Stimulated activated CD8-positive, alpha-beta memory T cell treated with anti-CD3 and anti-CD28 coated beads, Interleukin-12 subunit alpha, Interleukin-12 subunit beta, amount 100 ng/mL, for 1 hour (primary cell): ENCODE measurements at places on chromosomes 16 and 17.
A peak's percentile ranks its signal among the peaks of the same experiment; 100 is the strongest.

GRCh38 chr16:17252064-17252463, 218.7 kb downstream of the XYLT1 start:
- no peak for DNase-seq

DNA sequence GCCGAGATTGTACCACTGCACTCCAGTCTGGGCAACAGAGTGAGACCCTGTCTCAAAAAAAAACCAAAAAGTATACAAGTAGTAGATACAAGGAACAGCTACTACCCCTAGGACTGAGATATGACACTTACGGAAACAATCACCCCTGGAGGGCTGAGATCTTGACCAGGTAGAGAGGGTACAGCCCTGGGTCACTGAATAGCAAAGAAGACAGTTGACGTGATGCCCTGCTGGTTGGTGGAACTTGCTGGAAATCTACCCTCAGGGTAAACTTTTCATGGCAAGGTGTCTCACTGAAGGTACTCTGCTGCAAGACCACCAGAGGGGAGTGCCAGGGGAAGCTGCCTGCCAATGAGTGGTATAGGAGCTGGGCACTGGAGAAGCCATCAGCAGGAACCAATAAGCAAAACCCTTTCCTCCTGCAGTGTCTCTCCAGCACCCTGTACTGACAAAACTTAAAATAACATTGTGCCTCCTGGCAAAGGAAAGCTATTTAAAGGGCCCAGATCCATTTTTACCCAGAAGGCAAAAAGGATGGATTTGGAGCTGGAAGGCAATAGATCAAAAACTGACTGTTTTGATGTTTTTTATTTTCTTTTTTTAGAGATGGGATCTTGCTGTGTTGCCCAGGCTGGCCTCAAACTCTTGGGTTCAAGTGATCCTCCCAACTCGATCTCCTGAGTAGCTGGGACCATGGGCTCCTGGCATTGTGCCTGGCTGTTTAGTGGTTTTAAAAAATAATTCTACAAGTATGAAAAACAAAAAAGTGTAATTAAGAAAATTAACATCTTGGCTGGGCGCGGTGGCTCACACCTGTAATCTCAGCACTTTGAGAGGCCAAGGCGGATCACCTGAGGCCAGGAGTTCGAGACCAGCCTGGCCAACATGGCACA, 11.3 kb upstream of the PDXDC1 start:
- DNase-seq: no peak

- DNase-seq: no peak
Measured at GRCh38 chr16:90020838-90021382, 1.7 kb upstream of the DBNDD1 start.

GRCh38 chr17:5843366-5844026, 226.7 kb upstream of the WSCD1 start:
- no peak for DNase-seq

GRCh38 chr17:4043862-4044261, 79.6 kb upstream of the ATP2A3 start:
- DNase-seq: peak; percentile 35

DNA sequence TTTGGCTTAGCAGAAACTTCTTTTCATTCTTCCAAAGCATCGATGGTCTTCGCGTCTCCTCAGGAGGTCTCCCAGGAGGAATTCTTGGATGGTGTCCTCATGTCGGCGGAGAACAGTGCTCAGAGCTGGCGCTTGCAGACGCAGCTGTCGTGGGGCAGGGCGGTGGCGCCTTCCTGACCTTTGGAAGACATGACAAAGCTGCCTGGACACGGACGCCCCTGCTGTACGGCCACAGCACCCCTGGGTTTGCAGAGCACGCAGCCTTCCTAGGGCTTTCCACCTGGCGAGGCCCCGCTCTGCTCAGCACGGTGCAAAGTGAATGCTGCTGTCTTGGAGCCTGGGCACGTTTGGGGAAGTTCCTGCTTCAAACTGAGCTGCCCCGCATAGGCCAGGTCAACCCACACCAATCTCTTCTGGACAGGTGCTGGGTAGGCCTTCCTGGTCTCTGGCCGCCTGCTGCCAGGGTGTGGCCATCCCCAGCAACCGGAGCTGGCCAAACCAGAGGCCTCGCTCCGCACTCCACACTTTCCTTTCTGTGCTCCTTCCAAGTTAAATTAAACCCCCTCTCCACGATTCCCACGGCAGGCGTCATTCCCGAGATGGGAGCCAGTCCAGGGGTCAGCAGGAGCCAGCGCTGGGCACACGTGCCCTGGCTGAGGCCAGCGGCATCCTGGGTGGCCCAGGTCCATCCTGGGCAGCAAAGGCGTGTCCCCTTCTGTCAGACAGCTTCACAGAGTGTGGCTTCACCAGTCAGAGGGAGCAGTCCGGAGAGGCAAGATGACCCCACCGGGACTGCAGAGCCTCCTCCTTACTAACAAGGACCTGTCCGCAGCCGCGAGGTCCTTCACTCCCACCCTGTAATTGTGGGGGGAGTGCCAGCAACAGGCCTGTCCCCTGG, 15.0 kb upstream of the KREMEN2 start:
- no peak for DNase-seq

- DNase-seq: no peak
Measured at GRCh38 chr17:47636273-47637030, 13.3 kb upstream of the KPNB1 start.

DNA sequence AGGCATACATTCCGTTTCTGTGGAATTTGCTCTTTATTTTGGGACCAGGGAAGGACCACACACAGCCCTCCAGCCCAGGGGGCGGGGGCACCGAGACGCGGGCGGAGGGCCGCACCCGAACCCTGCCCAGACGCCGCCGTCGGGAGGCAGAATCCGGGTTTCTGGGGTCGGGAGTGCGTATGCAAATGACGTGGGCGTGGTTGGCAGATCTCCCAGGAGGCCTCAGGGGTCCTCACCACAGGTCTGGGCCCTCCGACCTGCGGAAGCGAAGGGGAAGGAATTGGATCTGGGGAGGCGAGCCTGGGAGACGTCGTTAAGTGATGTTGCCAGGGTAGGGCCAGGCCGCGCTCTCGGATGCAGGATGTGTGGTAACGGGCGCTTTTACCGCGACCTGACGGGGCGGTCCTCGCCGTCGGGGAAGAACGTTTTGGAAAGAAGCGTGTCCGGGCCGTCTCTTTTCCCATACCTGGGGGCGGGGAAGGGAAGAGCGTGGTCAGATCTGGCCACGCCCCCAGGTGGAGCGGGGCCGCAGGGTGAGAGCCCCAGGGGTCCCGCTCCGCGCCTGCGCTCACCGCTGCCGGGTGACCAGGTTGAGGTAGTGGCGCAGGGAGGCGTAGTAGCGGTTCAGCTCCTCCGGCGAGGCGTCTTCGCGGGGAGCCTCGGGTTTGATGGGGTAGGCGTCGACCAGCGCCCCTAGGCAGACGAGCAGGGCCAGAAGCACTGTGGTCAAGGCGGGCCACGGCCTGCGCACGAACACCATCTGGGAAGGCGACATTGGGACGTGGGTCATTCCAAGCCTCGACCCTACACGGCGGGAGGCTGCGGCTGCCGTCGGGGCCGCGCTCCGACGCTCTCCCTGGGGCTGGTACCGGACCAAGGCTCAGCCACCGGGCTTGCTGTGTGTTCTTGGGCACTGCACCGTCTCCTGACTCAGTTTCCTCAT, 745 bp downstream of the PYY start:
- no peak for DNase-seq

DNA sequence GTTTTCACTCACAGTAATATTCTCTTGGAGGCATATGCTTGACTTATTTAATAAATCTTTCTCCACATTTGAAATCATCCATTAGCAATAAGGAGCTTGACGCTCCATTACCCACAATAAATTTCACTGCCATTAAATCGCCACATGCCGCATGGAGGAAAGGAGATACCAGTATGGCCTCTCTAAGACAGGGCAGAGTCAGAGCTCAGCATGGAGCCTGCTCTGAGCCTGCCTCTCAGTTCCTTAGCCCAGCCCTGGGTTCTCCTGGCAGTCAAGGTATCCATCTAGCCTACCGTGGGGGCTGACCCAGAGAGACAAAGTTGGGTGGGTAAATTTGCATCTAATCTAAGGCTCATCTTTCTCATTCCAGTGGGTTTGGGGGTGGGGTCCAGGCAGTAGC, 80.3 kb upstream of the CES5A start:
- DNase-seq: no peak

GRCh38 chr17:53707566-53707965, 115.2 kb upstream of the KIF2B start:
- no peak for DNase-seq

DNA sequence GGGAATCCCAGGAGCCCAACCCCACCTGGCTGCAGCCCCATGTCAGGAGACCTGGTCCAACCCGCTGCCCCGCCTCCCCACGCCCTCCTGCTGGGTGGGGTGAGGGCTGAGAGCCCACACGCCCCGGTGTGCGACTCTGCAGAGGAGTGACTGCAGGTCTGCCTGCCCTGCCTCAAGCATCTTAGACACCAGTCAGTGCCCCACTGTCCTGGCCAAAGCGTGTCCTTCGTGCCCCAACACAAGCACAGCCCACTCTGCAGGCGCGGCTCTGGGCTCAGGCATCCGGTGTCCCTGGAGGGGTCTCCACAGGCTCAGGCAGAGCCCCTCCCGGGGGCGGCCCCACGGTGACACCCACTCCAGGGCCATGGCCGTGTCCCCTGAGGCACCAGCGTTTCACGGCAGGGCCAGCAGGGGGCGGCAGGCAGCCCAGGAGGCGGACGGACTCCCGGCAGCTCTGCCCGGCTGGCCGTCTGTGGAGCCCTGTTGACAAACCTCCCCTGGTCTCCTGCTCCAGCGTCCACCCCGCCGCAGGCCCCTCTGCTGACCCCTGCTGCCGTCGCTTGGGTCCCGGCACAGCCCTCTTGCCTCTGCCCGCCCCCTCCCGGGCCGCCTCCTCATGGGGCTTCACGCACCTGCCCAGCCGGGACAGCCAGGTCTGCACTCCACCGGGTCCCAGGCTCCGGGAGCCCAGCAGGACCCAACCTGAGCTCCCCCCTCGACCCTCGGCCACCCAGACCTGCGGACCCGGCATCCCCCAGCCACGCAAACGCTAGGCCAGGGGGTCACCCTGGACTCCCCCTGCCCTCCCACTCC, 8.6 kb upstream of the UBE2I start:
- peak; percentile 52 for DNase-seq

DNA sequence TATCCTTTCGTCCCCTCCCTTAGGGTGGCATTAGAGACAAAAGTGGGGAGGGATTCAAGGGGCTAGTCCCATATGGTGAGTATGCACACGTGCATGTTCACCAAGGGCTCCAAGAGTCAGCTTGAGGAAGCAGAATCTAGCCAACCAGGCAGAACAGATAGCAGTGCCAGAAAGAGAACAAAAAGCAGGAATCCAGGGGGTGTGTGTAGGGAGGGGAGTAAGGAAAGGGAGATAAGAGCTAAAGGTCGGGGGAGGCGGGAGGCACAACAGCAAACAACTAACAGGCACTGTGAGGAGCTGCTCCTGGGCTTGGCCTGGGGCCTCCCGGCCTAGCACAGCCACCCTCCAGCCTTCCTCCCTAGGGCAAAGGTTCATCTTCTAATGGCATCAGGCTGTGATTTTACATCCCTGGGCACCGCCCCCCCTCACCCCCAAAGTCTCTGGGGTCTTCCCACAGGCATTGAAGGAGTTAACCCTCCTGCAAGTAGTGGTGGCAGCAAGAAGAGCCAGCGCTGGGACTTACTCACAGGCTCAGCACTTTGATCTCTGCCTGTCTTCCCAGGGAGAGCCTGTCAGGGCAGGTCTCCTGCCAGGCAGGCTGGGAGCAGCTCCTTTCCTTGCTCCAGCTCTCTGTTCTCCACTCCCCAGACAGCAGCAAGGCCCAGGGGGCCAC, 12.4 kb upstream of the SUPT4H1 start:
- DNase-seq: no peak

GRCh38 chr17:151886-152859, 14.8 kb downstream of the SCGB1C2 start:
- no peak for DNase-seq

DNA sequence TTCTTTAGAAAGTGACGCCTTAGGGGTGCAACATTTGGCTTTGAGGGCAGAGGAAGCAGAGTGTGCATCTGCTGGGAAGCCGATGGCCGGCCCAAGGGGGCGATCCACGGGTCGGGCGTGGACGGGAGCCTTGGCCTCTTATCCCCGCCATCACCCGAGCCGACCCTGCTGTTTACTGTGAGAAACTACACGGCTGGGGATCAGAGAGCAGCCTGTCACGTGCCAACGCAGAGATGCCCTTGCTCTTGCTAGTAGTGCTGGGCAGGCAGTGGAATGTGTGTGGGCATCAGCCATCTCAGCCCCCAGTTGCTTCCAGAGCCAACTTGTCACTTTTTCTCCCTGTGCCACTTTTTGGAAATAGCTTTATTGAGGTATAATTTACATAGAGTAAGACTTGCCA, 26.7 kb upstream of the ITGB4 start:
- DNase-seq: no peak

- DNase-seq: no peak
Measured at GRCh38 chr17:28597606-28598383, 1.0 kb downstream of the SPAG5 start.

DNA sequence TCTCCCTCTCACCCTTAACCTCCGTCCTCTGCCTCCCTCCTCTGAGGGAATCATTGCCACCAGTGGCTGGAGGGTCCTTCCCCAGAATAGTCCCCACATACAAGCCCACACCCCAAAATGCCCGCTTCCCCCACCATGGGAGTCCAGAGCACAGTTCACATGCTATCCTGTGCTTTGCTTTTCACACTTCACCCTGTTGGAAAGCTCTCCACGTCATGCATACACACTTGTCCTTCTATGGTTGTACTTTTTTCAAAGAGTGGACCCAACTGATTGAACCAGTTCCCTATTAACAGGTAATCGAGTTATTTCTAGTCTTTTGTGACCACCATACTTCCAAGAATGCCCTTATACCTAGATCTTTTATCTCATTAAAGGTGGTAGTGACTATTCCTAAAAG, 23.8 kb upstream of the KIFC3 start:
- DNase-seq: no peak

DNA sequence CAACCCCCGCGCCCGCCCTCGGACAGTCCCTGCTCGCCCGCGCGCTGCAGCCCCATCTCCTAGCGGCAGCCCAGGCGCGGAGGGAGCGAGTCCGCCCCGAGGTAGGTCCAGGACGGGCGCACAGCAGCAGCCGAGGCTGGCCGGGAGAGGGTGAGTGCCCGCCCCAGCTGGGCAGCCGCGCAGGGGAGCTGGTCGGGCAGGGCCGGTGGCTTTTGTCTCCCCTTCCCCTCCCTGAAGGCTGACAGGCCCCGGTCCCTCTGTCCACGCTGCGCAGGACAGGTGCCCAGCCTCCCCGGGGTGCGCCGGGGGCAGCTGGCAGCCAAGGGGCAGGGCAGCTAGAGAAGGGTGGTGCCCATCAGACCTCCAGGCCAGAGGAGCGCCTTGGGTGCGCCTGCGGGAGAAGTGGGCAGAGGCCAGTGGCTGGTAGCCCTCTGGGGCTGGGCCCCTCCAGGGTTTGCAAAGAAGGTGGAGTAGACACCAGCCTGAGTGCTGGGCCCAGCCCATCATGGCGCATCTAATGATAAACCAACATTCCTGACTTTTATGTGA, 278 bp downstream of the ITGB4 start:
- no peak for DNase-seq
